ENCODE measurements at places on chromosomes 12 and 14.

DNA sequence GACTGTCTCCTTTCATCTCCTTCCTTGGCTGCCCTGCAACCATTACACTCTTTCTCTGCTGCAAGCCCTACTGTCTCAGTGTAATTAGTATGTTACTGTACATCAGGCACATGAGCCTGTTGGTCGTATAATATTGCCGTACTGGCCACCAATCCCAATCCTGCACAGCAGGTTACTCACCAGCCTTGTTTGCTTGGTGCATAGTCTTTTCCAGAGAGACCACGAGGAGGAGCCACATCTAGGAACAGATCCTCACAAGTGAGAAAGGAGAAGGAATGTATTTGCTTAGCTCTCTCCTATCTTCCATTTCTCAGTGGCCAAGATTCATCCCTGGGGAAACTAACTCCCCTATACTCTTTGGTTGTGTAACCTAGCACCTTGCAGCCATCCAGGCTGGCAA, 33.0 kb upstream of the BICDL1 start:
- DNase-seq = no peak

- DNase-seq = peak; percentile 52
These were observed 824 bp downstream of the TBK1 start for GRCh38 chr12:64452559-64453329.

GRCh38 chr12:98725476-98726247, 80.6 kb downstream of the APAF1 start:
- no peak for DNase-seq

- DNase-seq = peak; percentile 19
These were observed 216.9 kb downstream of the NTF3 start for GRCh38 chr12:5648692-5649359.

GRCh38 chr12:26749781-26750180, 83.2 kb downstream of the ITPR2 start:
- no peak for DNase-seq

DNA sequence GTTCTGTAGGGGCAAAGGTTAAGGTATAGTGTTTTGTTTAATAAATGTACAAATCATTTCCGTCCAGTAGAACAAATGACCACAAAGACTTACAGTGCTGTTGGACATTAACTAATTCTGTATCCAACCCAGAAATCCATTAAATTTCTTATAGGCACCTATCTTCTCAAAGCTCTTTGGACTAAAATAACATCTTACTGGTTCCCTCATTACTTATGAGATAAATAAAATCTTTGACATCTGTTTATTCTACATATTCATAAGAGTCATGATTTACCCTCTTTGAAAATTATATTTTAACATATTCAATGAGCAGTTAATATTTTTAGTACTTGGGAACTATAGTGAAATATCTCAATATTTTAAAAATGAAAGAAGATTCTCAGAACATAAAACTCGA, 102.7 kb upstream of the G2E3 start:
- DNase-seq = no peak

DNA sequence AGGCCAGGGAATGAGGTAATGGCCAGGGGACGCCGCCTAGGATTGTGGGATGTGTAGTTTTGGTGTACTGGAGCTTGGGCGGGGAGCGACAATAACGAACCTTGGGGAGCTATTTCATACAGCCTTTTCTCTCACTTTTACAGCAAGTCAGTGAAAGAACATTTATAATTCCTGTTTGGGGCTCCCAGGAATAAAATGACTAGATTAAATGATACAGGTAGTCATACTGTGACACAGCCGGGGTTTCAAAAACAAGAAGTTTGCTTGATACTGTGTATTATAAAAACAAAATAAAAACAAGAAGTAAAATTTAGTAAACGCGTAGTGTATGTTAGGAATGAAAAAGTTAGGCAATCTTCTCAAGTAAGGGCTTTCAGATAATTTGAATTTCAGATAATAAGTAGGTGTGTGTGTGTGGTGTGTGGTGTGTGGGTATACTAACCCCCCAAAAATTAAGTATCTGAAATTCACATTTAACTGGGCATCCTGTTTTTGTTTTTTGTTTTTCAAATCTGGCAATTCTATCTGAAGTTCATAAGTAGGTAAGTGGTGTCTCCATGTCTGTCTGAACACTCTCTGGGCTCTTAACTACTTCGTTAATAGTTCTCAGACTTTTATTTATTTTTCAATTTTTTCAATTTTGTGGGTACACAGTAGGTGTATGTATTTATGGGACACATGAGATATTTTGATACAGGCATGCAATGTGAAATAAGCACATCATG, 458 bp upstream of the DCTN2 start:
- no peak for DNase-seq

DNA sequence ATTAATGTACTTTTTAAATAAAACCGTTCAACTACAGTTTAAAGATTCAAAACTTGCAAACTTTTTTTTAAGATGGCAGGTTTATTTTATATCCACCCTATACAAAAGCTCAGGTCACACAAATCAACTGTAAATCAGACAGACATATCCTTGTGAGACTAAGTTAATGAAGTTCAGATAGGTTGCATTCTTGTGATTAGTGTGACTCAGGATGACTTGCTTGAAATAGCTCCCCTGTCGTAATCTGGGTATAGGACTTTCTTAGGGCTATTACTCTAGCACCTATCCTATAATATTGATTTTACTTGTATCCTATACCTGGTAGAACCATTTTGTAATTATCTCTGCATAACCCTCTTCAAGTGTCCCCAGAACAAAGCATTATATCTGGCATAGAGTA, 9.5 kb upstream of the PRKD1 start:
- no peak for DNase-seq

GRCh38 chr12:15977999-15978951, 67.1 kb downstream of the DERA start:
- no peak for DNase-seq

GRCh38 chr14:75431827-75432226, 4.0 kb downstream of the JDP2 start:
- no peak for DNase-seq

DNA sequence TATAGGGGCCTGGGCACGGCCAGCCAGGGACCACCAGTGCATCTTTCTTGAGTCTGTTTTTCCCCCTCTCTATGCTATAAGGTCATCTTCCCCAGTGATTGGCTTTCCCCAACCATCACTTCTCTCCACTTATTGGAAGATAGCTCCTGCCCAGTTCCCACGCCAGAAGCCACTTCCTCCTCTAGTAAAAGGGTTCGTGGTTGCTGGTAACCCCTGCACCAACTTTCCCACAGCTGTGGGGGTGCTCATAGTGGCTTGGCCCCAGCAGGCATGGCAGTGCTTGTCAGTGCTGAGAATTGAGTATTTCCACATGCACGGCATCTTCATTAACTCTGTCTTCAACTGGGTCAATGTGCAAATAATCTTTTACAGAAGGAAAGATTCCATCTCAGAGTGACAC, 215.4 kb downstream of the FOXN3 start:
- DNase-seq = no peak

DNA sequence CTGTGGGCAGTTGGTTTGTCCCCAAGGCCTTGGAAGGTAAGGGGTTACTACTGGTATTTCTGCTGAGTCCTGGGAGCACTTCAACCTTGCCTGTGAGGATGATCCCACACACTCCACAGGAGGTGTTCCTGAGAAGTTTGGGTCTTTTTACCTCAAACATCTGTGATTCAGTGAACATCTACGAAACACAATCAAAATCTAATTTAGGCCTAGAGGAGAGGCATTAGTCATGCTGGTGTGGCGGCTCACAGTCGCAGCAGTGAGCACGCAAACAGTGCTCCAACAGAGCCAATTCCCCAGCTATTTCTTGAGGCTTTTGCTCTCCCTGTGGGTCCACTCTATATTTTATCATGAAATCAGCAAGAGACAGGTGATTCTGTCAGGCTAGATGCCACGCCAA, 107.6 kb downstream of the APAF1 start:
- DNase-seq = no peak

GRCh38 chr14:75295061-75295461, 16.4 kb downstream of the FOS start:
- no peak for DNase-seq

- DNase-seq = no peak
These were observed 173.8 kb downstream of the NAV3 start for GRCh38 chr12:78004249-78005093.

- no peak for DNase-seq
These were observed 23.8 kb upstream of the MGST1 start for GRCh38 chr12:16323638-16324037.

DNA sequence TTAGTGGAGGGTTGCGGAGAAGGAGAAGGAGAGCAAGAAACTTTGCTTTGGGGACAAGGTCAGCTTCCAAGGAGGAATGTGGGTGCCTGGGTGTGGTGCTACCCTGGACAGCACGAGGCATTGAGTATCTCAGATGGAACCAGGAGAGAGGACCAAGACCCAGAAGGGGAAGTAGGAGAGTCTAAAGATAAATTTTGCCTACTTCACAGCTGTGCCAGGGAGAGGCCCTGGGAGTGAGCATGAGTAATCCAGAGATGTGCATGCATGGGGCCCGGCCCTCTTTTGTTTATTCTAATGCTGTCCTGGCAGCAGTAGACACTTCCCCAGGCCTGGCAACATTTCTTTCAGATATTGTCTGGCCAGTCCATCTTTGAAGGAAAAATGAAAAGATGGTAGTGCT, 49.5 kb upstream of the GNPNAT1 start:
- no peak for DNase-seq

GRCh38 chr12:31533470-31533869, 57.5 kb downstream of the DENND5B start:
- DNase-seq = no peak

DNA sequence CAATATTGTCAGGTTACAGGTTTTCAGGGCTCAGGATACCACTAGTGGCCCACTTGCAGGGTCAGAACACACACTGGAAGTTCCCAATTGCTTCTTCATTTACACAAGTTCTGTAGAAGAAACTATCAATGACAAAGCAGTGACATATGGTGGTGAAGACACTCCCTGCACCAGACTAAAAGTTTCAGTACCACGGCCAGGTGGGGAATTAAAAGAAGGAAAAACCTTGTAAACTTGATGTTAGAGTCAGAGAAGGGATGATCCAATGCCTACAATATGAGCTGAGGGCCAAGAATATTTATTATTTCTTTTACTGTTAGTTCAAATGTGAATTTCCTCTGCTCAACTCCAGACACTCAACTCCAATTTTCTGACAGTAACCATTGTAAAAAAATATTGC, 31.8 kb upstream of the CHST11 start:
- DNase-seq = no peak

GRCh38 chr12:64826234-64826633, 1.8 kb downstream of the TBC1D30 start:
- peak; percentile 49 for DNase-seq

GRCh38 chr12:57810450-57810849, 8.1 kb downstream of the AVIL start:
- peak; percentile 39 for DNase-seq

DNA sequence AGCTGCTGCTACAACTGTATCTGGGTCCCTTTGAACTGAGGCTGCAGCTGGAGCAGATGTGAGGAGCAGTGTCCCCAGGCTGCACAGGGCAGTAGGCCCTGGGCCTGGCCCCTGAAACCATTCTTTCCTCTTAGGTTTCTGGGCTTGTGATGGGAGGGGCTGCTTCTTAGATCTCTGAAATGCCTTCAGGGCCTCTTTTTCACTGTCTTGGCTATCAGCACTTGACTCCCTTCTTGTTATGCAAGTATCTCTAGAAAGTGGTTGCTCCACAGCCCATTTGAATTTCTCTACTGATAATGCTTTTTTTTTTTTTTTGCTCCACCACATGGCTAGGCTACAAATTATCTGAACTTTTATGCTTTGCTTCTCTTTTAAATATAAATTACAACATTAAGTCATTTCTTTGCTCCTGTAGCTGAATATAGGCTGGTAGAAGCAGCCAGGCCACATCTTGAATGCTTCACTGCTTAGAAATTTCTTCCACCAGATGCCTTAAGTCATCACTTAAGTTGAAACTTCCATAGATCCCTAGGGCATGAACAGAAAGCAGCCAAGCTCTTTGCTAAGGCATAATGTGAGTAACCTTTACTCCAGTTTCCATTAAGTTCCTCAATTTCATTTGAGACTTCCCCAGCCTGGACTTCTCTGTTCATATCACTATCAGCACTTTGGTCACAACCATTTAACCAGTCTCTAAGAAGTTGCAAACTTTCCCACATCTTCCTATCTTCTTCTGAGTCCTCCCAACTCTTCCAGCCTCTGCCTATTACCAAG, 41.1 kb downstream of the ACSM4 start:
- no peak for DNase-seq

GRCh38 chr14:35877276-35877675, 51.1 kb downstream of the BRMS1L start:
- DNase-seq = no peak

DNA sequence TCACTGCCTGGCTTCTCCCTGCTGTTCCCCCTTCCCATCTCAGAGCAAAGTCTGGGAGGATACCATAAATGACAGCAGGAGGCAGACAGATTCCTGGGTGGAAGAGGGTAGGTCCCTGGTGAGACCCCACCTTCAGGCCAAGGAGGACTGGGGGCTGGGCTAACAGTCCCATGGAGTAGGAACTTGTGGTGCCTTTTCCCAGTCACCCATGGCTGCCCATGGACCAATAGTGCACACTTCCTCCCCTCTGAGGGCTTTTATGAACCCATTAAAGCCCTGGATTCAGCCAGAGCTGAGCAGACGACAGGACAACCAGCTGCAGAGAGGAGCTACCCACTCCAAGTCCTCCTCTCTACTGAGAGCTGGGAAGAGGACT, 36.6 kb upstream of the OR5AU1 start:
- no peak for DNase-seq

GRCh38 chr12:11655842-11656241, 6.4 kb downstream of the ETV6 start:
- no peak for DNase-seq

DNA sequence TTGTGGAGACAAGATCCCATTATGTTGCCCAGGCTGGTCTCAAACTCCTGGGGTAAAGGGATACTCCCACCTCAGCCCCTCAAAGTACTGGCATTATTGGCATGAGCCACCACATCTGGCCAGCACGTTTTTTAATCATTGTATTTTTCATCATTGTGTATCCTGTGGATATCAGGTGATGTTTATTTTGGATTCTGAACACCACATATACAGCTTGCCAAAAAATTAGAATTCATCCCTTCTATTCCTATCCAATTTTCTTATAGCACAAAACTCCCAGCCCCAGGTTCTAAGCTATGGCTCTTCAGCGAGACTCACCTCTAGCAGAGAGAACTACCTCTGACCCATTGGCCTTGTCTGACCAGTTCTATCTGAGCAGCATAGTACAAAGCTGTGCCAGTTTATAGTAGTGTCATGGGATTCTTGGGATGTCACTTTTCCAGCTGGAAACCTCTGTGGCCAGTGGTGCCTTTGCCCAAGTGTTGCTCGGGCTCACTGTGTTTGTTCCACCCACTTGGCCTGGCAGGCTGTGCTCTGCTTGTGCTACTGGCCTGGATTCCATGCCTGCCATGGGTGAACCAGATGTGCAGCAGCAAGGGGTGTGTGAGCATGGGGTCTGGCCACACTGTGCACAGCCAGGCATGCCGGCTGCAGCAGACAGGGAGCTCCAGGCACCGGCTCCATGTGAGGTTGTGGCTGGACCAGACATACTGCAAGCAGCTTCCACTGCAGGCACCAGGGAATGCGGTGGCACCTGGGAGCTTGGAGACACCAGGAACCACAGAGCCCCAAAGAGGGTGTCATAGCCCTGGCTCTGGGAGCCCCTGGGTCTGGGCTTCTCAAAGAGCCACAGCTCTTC, 37.2 kb downstream of the TIMELESS start:
- DNase-seq = no peak

GRCh38 chr12:108043750-108044533, 85.1 kb upstream of the WSCD2 start:
- DNase-seq = no peak

GRCh38 chr12:31663576-31663975, 4.1 kb downstream of the ETFBKMT start:
- DNase-seq = no peak
